ENCODE measurements at places on chromosomes 2 and 18.

DNA sequence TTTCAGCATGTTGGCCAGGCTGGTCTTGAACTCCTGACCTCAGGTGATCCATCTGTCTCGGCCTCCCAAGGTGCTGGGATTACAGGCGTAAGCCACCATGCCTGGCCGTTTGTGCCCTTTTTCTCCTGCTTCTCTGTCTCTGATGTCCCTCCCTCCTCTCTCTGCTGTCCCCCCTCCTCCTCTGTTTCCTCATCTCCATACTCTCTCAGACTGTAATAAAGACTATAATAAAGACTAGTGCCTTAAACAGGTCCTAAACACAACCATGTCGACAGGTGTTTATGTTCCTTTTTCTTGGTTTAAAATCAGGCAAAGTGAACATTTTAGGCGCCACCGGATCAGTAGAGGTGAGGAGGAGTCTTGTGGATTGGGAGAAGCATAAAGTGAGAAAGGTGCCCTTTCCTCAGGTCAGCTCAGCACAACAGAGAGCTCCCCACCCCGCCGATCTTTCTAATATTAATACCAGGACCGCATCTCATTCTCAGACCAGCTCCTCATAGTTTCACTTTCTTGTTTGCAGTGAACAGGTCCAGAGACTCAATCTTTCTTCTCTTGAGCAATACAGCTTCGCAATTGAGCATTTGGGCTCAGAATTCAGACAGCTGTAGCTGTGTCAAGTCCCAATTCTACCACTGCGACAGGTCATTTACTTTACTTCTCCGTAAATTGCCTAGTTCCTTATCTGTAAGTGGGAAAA, 23.7 kb downstream of the TIMM21 start:
- H3K27ac ChIP-seq, result no peak overlapping the region
- H3K4me3 ChIP-seq, result peak overlapping the region; percentile 9
- no peaks in the 10 kb centered on the region for H3K36me3 ChIP-seq
- peaks cover 19% of the 10 kb centered on the region for H3K27me3 ChIP-seq

DNA sequence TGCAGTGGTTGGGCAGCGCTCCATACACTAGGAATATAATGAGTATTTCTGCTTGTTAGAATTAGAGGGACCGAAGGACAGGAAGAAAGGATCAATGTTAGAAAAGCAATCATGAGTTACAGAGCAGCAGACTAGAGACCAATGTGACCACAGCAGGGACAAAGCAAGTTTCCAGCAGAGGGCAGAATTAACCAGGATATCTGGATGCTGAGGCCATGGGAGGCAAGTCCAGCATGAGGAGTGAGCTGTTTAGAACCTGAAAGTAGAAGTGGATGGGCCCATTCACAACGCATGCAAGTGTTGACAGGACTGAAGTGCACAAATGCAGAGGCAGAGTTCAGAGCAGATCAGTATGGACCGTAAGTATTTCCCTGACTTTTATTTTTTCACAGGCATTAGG, 910.4 kb upstream of the GYPC start:
- H3K27me3 ChIP-seq, result no peaks in the 10 kb centered on the region
- no peaks in the 10 kb centered on the region for H3K4me1 ChIP-seq
- no peak overlapping the region for H3K27ac ChIP-seq

- no peaks in the 10 kb centered on the region for H3K27me3 ChIP-seq
- H3K4me1 ChIP-seq, result peaks cover 23% of the 10 kb centered on the region
- H3K4me3 ChIP-seq, result no peak overlapping the region
Observed at GRCh38 chr18:2909431-2910140, 62.8 kb downstream of the EMILIN2 start.

- no peak overlapping the region for H3K27ac ChIP-seq
- no peaks in the 10 kb centered on the region for H3K27me3 ChIP-seq
- no peak overlapping the region for H3K4me3 ChIP-seq
- H3K4me1 ChIP-seq, result peaks cover 20% of the 10 kb centered on the region
- H3K36me3 ChIP-seq, result peaks cover 6% of the 10 kb centered on the region
Observed at GRCh38 chr18:76443519-76444445, 51.3 kb downstream of the ZNF516 start.

GRCh38 chr2:201237486-201238123, 22.7 kb upstream of the CASP8 start:
- no peaks in the 10 kb centered on the region for H3K27me3 ChIP-seq
- peaks cover 40% of the 10 kb centered on the region for H3K4me1 ChIP-seq
- H3K27ac ChIP-seq, result peak overlapping the region; percentile 61
- H3K36me3 ChIP-seq, result peaks cover 59% of the 10 kb centered on the region

DNA sequence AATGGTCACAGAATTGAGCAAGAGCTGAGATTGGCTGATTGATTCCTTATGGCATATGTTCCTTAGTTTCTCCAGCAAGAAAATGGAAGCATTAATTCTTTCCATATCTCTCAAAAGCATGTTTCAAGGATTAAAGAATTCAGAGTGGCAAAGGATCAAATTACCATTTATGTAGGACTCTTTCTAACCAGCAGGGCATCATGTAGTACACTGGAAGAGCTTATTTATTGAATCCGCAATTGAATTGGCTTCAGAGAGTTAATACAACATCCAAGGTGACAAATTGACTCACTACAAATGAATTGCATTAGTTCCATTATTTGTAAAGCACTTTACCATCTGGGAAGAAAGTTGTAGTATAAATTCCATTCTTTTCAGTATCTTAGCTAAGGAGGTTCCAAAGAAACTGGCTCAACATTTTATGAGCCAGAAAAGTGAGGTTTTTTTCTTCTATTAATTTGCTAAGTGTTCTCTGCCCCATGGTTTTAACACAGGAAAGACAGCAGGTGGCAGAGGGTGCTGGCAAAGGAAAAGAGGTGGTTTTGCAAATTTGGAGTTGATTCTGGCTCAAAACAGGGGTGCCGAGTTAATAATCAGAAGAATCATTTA, 409.9 kb downstream of the MTX2 start:
- no peaks in the 10 kb centered on the region for H3K4me1 ChIP-seq
- no peaks in the 10 kb centered on the region for H3K36me3 ChIP-seq
- peaks cover 11% of the 10 kb centered on the region for H3K27me3 ChIP-seq
- no peak overlapping the region for H3K4me3 ChIP-seq
- no peak overlapping the region for H3K27ac ChIP-seq

DNA sequence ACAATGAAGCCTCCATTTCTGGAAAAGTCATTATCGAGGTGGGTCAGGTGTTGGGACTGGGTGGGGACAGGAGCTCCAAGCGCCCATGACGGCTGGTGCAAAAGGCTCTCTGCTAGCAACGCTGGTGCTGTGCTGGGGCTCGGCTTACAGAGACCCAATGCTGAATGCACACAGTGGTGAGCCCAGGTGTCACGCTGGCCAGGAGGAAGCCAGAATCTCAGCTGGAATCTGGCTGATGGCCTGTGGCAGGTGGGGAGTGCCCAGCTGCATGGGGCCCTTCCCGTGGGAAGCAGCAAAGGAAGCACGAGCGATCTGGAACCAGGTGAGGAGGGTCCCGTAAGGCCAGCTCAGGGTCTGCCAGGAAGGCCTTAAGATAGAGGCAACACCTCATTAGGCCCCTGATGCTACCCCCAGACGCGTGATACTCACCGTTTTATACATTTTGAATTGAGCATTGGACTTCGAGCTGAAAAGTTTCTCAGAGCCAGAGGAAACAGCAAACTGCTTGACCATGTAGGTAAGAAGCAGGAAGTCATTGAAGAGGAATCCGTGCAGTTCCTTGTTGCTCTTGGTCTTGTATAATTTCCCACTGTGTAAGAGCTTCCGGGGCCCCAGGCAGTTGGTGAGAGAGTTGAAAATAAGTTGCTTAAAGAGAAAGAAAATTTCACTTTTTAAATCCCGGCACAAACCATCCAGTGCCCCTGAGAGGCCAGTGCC, 34.7 kb downstream of the FAM228A start:
- no peaks in the 10 kb centered on the region for H3K27me3 ChIP-seq
- H3K36me3 ChIP-seq, result peaks cover 4% of the 10 kb centered on the region
- no peak for DNase-seq

GRCh38 chr2:43215673-43216255, 10.6 kb downstream of the ZFP36L2 start:
- no peak overlapping the region for H3K4me3 ChIP-seq
- H3K4me1 ChIP-seq, result peaks cover 40% of the 10 kb centered on the region

DNA sequence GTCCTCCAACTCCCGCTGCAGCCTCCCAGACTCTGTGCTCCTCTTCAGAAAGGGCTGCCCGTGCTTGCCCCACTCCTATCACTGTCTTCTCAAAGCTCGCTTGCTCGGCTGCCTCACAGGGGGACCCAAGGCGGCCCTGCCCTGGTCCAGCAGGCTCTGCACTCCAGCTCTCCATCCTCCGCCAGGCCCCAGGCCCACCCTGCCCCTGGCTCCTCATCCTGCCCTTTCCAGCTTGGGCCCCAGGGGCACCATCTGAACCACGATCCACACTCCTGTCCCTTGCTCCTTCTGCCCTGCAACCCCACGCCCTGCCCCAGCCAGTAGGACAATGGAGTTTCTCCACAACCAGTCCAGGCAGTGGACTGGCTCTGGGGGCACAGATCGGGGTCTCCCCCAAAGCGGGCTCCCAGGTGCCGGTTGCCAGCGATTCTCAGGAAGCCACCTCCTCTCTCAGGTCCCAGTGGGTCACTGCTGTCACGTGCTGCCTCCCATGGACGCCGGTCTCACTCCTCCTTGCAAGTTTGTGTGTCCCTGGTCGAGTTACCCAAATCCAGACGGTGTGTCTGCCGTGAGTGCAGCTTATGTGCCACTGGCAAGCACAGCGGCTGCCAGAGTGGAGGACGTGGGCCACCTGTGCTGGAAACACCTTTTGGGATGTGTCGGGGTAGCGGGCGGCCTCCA, 238.5 kb downstream of the HDAC4 start:
- H3K4me3 ChIP-seq, result no peak overlapping the region
- H3K36me3 ChIP-seq, result peaks cover 27% of the 10 kb centered on the region
- no peaks in the 10 kb centered on the region for H3K27me3 ChIP-seq
- no peak overlapping the region for H3K27ac ChIP-seq
- peaks cover 16% of the 10 kb centered on the region for H3K4me1 ChIP-seq

DNA sequence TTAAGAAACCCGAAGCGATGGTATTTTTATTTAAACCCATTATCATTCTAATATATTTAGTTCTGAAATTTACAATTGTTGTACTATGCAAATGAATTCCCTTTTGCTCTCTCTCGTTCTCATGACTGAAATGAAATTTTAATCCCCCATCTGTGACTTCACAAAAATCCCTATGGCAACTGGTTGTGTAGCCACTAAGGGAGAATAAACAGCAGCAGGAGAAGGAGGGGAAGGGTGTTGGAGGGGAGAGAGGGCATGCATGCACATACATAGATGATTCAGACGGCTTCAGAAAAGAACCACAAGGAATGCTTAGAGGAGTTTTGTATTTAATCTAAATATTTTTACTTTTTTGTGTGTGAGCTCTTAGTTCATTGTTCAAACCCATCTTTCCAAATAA, 36.8 kb downstream of the CPS1 start:
- H3K27me3 ChIP-seq, result no peaks in the 10 kb centered on the region
- no peak for DNase-seq
- H3K36me3 ChIP-seq, result peaks cover 1% of the 10 kb centered on the region
- H3K4me3 ChIP-seq, result no peak overlapping the region
- H3K4me1 ChIP-seq, result no peaks in the 10 kb centered on the region

DNA sequence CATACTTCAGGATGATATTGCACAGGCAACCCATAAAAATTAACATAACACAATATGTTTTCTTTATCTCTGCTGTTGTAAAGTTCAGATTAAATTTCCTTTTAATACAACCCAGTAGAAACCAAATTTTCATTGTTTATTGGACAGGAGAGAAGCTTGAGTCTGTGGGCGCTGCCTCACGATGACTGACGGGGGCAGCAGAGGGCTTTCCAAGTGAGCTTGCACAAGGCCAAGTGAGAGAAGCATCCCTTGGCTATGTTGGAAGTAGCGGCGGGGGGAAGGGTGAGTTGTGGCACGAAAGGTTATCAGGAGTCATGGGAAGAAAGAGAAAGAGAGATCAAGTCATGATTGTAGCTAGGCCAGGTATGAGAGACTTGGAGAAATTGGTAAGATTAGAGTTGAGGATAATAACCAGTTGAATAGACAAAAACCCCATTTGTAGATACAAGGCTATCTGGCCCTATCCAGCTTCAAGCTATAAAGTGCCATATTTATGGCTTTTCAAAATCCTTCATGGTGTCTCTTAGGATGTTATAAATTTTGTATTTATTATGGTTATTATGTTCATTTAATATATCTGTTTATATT, 413.7 kb upstream of the FAM98A start:
- peak; percentile 5 for DNase-seq
- no peaks in the 10 kb centered on the region for H3K4me1 ChIP-seq
- no peaks in the 10 kb centered on the region for H3K36me3 ChIP-seq

GRCh38 chr2:26562811-26563645, 78.1 kb downstream of the CIB4 start:
- peaks cover 75% of the 10 kb centered on the region for H3K27me3 ChIP-seq
- no peak overlapping the region for H3K27ac ChIP-seq
- DNase-seq, result no peak

DNA sequence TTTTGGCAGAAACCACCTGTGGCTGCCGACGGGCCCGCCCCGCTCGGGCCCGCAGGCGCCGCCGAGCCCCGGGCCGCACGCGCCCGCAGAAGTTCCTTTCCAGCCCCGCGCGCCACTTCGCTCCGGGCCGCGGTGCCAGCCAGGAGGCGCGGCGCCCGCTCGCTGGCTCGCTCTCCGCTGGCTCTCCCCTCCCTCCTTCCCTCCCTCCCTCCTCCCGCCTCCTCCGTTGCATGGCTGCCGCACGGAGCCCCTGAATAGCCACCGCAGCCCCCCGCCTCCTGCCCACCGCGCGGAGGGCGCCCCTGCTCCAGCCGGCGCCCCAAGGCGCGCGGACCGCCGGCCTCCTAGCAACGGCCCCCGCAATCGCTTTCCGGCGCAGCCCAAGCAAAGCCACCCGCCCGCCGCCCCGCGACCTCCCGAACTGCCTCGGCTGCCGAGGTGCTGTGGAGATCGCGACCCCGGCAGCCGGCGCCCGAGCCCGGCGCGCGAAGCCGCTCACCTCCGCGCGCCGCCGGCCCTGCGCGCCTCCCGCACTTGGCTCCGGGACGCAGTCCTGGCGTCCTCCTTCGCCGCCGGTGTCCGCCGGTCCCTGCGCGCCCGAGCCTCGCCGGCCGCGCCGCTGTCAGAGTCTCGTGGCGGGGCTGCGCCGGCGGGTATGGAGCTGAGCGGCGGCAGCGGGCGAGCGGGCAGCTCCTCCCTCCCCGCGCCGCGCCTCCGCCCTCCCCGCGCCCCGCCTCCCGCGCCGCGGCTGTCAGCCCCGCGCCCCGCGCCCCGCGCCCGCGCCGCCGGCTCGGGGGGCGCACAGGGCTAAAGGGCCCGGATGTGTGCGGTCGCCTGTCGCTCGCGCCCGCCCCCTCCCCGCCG, at the start of gene ZBTB7C:
Gene ZBTB7C (minus strand): TSS at position 657 of the 864 bp plus-strand sequence.
- H3K4me1 ChIP-seq, result peaks cover 6% of the 10 kb centered on the region
- peak within 1 kb of the TSS; percentile 72 for H3K4me3 ChIP-seq
- H3K27me3 ChIP-seq, result peaks cover 80% of the 10 kb centered on the region

GRCh38 chr2:45494275-45494977, 116.6 kb downstream of the SRBD1 start:
- H3K27ac ChIP-seq, result no peak overlapping the region
- H3K4me3 ChIP-seq, result no peak overlapping the region
- H3K4me1 ChIP-seq, result peaks cover 27% of the 10 kb centered on the region
- H3K36me3 ChIP-seq, result no peaks in the 10 kb centered on the region
- no peaks in the 10 kb centered on the region for H3K27me3 ChIP-seq

- no peaks in the 10 kb centered on the region for H3K27me3 ChIP-seq
- peaks cover 9% of the 10 kb centered on the region for H3K36me3 ChIP-seq
- H3K4me1 ChIP-seq, result peaks cover 3% of the 10 kb centered on the region
Observed at GRCh38 chr2:39024833-39025232, 96.0 kb downstream of the SOS1 start.

- no peak for DNase-seq
- H3K4me3 ChIP-seq, result no peak overlapping the region
- no peak overlapping the region for H3K27ac ChIP-seq
- H3K4me1 ChIP-seq, result no peaks in the 10 kb centered on the region
Observed at GRCh38 chr2:239802185-239802649, 222.9 kb downstream of the NDUFA10 start.

GRCh38 chr2:224180810-224181209, 141.7 kb upstream of the SERPINE2 start:
- H3K4me1 ChIP-seq, result peaks cover 1% of the 10 kb centered on the region
- H3K27me3 ChIP-seq, result no peaks in the 10 kb centered on the region
- no peak for DNase-seq
